ENCODE measurements at places on chromosomes 6 and 20.

- no peak for DNase-seq
Measured at GRCh38 chr20:15362849-15363248, 1025.4 kb upstream of the FLRT3 start.

DNA sequence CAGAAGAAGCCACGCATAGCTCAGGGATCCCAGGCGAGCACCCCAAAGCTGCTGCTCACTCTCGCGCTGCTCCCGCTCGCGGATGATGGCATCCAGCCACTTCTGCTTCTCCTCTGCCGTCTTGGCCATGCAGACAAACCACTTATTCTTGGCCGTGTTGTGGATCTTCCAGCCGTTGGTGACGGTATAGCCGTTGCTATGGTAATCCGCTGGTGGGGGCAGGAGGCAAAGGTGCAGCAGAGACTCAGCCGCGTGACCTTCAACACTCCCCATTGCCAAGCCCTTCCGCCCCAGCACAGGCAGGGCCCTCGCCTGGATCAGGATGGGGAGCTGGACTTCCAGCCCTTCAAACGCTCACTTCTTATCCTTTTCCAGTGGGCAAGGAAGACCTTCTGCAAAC is 136.9 kb downstream of the PREX1 start:
- DNase-seq, result no peak

GRCh38 chr6:126976253-126976797 is 142.1 kb upstream of the RSPO3 start:
- no peak for DNase-seq

DNA sequence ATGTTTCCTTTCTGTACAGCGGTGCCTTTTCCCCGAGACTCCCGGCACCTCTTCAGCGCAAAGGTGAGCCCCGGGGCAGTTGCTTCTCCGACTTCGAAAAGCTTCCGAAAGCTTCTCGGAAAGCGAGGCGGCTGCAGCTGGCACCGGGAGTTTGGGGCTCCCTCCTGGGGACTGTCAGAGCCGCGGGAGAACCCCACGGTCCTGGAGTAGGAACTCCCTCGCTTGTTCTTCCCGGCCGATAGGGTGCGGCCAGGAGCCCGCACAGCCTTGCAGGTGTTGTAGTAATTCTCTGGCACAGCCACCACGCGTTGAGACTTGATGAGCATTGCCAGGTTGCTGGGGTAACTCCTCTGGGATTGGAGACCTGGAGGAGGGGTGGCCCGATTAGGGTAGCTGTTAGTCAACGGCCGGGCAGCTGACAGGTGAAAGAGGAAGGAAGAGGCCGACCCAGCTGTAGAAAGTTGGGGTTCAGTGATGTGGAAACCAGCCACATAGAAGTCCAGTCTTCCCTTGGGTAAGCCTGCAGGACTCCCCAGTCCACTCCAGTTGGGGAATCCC is 721 bp downstream of the KDM1B start:
- peak; percentile 80 for DNase-seq

GRCh38 chr6:110653381-110653780 is 161.9 kb downstream of the CDK19 start:
- no peak for DNase-seq

DNA sequence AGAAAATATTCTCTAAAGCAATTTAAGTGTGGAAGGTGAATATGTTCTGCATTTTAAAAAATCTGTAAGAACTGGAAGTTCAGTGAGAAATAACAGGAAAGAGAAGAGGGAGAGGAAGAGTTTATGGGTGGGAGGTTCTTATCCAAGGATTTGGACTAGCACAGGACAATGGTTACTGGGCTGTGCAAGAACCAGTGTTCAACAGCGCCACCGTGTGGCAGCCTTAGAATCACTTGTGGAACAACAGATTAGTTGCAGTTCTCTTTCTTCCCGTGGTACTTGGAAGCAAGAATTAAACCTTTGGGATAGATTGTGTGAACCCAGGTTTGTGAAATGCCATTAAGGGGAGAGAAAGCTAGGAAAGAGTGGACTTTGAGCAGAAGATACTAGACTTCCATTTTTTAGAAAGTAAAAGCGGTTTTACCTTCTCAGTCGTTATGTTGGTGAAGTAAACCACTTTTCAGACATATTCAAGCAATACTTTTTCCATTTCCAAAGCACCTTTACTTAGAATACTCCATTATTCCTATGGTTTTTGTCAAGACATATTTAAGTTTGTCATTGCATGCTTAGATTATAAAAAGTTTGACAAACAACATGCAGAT is 436.7 kb downstream of the RNF144B start:
- DNase-seq, result no peak

DNA sequence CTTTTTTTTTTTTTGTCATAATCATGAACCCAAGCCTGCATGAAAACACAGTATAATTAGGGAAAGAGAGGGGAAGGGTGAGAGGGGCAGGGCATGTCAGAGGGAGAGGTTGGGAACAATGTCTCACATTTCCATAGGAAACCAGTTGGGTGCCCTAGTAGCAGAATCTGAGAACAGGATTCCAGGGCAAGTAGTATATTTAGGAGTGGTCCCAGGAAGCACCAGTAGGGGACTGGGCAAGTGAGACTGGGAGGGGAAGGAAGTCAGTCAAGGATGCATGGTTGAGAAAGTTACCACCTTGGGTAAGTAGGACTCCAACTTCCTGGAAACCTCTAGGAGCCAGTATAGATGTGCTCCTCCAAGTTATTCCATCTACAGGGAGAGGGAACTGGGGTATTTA is 88.6 kb upstream of the MAFB start:
- no peak for DNase-seq

DNA sequence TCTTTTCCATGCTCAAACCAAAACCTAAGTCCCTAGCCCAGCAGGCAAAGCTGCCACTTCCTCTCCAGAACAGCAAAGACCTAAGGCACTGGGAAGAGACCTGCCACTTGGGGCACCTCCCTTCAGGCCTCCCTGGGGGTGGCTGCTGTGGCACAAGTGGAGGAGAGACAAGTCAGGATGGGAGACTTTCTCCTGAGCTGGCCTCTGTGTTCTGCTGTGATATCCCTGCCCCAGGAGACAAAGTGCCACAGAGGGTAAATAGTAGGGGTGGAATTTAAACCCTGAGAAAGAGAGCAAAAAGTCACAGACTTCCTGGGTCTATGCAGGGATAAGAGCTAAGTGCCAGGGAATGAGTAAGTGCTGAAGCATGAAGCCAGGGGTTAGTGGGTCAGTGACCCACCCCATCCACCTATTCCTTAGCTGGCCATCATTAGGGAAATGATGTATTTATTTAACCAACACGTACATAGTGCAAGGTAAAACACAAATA is 84.2 kb downstream of the MRPL14 start:
- no peak for DNase-seq

- DNase-seq, result no peak
Measured at GRCh38 chr6:113359155-113360140, 497.7 kb upstream of the MARCKS start.

GRCh38 chr6:132236744-132237143 is 164.5 kb downstream of the MOXD1 start:
- no peak for DNase-seq

- DNase-seq, result no peak
Measured at GRCh38 chr6:156905801-156906200, 128.6 kb downstream of the ARID1B start.

- DNase-seq, result no peak
Measured at GRCh38 chr6:42387336-42387735, 64.4 kb downstream of the TRERF1 start.

DNA sequence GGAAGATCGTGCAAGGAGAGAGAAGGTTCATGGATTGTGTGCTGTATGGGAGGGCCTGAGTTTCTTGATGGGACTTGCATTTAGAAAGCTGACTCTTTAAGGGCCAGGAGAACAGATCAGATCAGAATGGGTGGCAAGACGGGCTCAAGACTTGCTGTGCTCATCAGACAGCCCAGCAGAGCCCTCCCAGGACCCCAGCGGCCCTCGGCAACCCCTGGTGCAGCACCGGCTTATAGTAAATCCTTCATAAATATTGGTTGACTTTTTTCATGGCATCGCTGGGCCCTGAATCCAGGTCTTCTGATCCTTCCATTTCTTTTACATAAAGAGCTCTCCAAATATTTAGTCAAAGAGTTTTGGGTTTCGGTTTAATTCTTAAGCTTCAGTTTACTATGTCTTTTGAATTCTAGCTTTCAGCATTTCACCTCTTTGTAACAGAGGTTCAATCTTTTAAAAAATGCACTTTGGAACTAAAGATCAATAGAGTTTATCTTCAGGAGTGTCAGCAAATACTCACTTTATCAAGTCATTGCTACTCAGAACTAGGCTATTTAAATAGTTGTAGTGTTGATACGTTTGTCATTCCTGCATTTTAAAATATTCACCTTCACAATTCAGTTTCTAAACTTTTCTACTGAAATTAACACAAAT is 205.6 kb downstream of the ZDHHC14 start:
- DNase-seq, result no peak

GRCh38 chr6:15305496-15305895 is 59.6 kb downstream of the JARID2 start:
- no peak for DNase-seq

GRCh38 chr20:57211908-57212533 is 54.4 kb downstream of the BMP7 start:
- no peak for DNase-seq

GRCh38 chr20:63778034-63778752 is 38.6 kb downstream of the SLC2A4RG start:
- DNase-seq, result no peak

DNA sequence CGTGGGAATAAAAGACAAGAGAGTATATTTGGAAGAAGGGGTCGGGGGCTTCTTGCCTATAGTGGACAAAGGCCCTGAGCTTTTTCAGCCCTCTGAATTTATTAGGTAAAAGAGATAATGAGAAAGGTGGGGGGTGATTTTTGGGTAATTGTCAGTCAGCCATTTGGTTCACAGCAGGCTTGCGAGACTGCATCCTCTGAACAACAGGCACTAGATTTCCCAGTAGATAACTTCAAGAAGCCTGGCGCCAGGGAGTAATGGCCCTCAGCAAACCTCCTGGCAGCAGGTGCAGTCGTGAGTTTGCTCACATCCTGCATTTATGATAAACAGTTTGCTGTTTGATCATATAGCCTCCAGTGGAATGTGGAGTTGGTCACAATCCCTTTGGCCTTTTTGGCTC is 609.0 kb downstream of the DHX35 start:
- DNase-seq, result no peak

DNA sequence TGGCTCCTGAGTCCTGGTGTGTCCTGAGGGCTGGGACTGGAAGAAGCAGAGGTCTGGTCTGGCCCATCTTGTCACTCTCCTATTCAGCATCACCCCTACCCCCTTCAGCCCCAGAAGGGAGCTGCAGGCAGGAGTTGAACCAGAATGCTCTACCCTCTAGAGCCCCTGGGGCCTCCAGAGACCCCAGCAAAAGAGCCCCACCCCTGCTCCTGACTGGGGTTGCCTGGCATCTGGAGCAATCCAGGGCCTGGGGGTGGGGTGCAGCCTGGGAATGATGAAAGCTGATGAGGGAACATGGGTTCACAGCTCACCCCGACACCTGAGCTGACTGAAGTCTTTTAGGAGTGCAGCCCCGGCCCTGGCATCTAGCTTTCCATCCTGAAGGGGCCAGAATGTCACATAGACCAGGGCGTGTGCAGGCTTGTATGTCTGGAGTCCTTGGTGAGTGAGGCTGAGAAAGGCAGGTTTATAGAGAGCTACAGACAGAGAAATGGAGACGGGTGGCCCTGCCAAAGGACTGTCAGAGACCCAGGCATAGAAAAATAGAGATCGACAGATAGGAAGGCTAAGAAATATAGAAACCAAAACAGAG is 12.2 kb downstream of the FGD2 start:
- DNase-seq, result no peak

GRCh38 chr6:140641412-140641811 is 1267.0 kb upstream of the CITED2 start:
- DNase-seq, result no peak

DNA sequence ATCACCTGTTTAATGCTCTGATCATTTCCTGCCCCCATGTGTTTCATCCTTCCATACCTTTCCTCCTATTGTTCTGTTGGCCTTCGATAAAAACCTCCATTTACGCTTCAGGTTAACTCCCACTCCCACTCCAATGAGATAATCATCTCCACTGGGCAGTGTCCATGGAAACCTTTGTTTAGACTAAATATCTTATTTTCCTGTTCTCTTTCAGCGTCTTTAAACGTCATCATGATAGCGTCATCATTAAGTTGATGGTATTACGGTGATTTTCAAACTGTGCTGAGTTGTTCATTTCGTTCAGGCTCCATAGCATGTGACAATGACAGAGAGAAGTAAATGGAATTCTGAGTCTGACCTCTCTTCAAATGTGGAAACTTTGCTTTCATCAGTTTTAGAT is 970.5 kb upstream of the SLC35B3 start:
- no peak for DNase-seq

DNA sequence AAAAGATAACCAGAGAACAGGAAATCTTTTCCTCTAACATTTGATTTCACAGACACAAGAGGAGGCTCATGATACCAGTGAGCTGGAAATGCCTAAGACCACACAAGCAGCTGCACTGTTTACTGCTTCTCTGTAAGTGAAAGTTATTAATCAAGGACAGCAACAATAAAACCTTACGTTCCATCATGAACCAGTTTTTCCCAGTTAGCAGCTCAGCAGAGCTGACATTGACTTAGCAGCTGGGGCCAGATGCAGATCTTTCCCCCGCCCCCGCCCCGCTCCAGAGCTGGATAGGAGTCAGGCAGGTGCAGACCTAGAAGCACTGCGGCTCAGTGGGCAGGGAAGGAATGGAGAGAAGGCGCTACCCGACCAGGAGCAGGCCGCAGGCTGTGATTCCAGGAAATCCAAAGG is 275.2 kb downstream of the GMDS start:
- DNase-seq, result no peak

- DNase-seq, result no peak
Measured at GRCh38 chr6:149313861-149314260, 3.7 kb upstream of the TAB2 start.

- no peak for DNase-seq
Measured at GRCh38 chr20:2654831-2655230, 2.4 kb downstream of the NOP56 start.

DNA sequence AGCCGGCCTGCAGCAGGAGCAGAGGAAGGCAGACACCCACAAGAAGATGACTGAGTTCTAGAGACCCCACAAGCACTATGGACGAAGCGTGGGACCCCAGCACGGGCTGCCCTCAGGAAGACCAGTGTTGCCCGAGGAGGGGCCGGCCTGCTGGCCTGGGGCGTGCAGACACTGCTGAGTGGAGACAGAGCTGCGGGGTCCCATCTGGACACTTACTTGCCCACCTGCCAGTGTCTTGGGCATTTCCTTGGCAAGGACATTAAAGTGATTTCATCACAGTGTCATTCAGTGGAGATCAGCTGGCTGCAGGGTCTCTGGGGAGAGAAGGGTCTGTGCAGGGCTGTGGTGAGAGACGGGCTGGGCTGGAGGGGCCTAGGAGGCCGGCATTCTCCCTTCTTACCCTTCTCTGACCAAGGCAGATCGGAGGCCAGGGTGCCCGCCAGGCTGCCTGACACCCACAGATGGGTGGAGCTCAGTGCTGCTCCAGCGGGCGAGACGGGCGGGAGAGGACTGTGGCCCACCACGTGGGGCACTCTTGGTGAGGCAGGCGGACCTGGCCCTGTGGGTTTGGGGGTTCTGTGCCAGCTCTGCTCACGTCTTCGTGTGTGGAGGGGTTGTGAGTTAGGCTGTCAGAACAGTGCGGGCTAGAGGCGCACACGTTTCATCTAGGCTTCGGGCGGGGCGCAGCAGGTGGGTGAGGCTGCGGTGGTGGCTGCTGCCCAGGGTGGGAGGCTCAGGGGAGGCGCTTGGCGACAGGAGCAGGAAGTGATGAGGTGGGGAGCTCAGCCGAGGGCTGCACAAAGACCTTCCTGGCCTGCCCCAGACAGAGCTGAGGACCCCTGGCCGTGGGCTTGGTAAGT is at the start of gene LIME1:
TSS of gene LIME1 (plus strand) at position 806 of the 860 bp plus-strand sequence. CDS start 886 bp downstream, outside the sequence.
- peak; percentile 83 for DNase-seq

GRCh38 chr6:123829302-123829953 is 25.8 kb downstream of the NKAIN2 start:
- no peak for DNase-seq
